ENCODE measurements at places on chromosomes 4 and X.
A peak's percentile ranks its signal among the peaks of the same experiment; 100 is the strongest.

GRCh38 chrX:112512509-112512908 lies 167.2 kb downstream of the LHFPL1 start:
- no peak for DNase-seq

- DNase-seq, result no peak
These were observed 4.1 kb upstream of the WFS1 start for GRCh38 chr4:6265546-6265945.

GRCh38 chrX:103831342-103831802 lies 685 bp downstream of the RAB9B start:
- DNase-seq, result no peak

DNA sequence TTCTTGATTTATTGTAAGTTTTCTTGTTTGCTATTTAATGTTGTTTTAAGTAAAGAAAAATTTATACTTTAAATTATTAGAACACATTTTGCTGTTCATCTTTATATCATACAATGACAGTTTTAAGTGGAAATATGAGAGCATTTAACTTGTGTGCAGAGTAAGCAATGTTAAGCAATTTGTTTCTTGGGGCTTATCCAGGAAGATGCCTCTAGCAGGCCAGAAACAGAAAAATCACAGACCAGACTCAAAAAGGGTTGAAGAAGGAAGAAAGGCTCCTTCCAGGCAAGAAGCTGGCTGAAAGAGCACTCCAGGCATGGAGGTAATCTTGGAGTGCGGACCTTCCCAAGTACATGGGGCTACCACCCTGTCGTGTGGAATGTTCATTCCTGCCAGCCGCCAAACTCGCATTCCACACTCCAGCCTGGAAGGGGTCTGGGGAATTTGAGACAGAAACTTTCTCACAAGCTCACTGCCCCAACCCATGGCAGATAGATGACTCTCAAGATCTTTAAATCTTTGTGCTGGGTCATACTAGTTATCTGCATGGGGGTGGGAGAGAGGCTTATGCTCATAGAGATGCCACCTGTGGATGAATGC lies 1521.3 kb upstream of the AGA start:
- no peak for DNase-seq

- no peak for DNase-seq
These were observed 555.9 kb upstream of the DIPK2B start for GRCh38 chrX:45756557-45756956.

DNA sequence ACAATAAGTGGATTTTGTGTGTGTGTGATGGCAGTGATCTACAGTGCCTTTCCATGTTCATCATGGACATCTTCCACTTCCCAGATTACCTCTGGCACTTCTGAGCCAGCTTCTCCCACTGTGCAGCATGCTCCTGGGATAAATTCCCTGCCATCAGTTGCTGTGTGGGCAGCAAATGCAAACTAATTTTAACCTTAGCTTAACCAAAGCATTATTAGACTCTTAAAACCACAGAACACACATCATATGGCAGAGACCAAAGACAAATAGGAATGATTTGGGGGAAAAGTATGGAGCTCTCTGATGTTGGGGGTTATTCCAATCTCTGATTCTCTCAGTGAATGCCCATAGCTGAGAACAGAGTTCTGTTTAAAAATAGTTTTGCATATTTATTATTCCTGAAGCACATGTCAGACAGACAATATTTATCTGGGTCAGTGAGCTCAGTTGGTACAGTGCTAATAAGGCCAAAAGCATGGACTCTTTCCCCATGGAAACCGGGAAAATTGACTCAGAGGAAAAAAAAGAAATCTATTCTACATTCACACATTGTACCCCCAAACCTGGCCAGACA lies 567.4 kb downstream of the IQCM start:
- no peak for DNase-seq

GRCh38 chr4:176256921-176257320 lies 12.1 kb downstream of the ASB5 start:
- no peak for DNase-seq

- peak; percentile 43 for DNase-seq
These were observed 852 bp upstream of the WDR44 start for GRCh38 chrX:118345045-118345463.

DNA sequence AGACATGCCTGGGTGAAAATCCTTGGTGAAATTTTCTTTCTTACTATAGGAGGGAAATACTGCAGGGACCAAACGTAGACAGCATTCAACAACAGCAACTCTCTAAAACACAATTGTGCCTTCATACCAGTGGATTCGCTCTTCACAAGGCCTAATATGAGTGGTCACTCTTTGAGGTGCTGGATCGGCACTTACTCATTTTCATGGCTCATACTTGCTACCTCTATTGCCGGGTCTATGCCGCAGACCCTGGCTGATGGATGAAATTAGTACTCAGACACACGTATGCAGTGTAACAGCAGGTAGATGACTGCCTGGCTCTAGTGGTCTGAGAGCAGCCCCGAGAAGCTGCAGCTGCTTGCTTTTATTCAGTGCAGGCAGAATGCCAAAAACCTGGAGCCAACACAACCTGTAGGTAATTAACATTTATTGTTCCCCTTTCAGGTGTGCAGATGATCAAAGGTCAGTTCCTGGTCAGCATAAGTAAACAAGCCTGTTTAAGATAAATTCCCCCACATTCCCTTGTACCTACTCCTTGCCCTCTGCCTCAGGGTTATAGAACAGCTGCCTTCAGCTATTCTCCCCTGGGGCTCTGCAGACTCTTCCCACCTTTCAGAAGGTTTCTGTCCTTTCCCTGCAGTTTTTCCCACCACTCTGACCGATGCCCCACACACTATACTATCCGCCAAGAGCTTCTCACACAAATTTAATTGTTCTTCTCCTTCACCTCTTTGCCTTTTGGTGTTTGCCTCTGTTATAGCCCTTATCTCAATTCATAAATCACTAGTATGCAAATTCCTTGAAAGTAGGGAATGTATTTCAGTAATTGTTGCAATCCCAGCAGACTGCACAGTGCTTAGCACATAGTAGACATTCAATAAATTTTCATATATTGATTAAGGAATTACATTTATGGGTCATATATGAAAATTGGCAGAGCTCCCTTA lies 210.0 kb downstream of the SPANXN3 start:
- no peak for DNase-seq

GRCh38 chr4:55321707-55322264 lies 24.3 kb upstream of the SRD5A3 start:
- DNase-seq, result peak; percentile 42

DNA sequence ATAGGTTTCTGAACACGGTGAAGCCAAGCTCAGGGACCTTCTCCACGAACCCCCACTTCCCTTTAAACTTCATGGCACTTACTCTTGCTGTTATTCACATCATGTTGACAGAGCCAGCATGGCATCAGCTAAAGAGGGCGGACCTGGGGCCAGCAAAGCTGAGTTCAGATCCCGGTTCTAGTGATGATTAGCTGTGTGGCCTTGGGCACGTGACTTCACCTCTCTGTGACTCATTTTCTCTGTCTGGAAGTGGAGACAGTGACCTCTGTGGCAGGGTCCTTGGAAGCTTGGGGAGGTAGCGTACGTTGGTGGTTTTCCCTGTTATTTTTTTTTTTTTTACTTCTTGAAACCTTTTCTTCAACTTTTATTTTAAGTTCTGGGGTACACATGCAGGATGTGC lies 13.4 kb downstream of the EVC start:
- no peak for DNase-seq

GRCh38 chr4:77782102-77782835 lies 36.9 kb downstream of the CNOT6L start:
- no peak for DNase-seq

- DNase-seq, result no peak
These were observed 227.7 kb downstream of the BCOR start for GRCh38 chrX:39869846-39870601.

GRCh38 chrX:143435916-143436315 lies 81.4 kb downstream of the SPANXN3 start:
- no peak for DNase-seq

GRCh38 chr4:95155759-95156451 lies 392.9 kb downstream of the UNC5C start:
- DNase-seq, result no peak

GRCh38 chr4:86613734-86614133 lies 19.6 kb downstream of the PTPN13 start:
- no peak for DNase-seq

- peak; percentile 28 for DNase-seq
These were observed 77.3 kb downstream of the ARSJ start for GRCh38 chr4:113901994-113902787.
